T-cell (primary cell): ENCODE measurements at places on chromosomes 16 and 17.

DNA sequence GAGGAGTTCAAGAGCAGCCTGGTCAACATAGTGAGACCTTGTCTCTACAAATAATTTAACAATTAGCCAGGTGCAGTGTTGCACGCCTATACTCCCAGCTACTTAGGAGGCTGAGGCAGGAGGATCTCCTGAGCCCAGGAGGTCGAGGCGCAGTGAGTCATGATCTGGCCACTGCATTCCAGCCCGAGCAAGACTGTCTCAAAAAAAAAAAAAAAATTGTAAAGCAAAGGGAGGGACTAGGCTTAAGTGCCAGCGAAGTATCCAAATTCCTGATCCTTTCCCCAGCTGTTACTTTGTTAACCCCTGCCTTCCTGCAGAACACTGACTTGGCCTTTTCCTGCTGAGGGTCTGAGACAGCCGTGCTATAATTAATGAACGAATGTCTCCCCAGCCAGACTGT is 2.7 kb downstream of the GDPD3 start:
- H3K4me3 ChIP-seq, result no peak overlapping the region
- no peaks in the 10 kb centered on the region for H3K27me3 ChIP-seq
- no peak overlapping the region for H3K27ac ChIP-seq
- no peak for DNase-seq
- H3K36me3 ChIP-seq, result peaks cover 12% of the 10 kb centered on the region

GRCh38 chr16:57994778-57995177 is 5.7 kb downstream of the ZNF319 start:
- peak overlapping the region; percentile 46 for H3K27ac ChIP-seq
- peaks cover 43% of the 10 kb centered on the region for H3K36me3 ChIP-seq
- peaks cover 21% of the 10 kb centered on the region for H3K4me1 ChIP-seq

- no peaks in the 10 kb centered on the region for H3K36me3 ChIP-seq
- DNase-seq, result peak; percentile 63
- peaks cover 32% of the 10 kb centered on the region for H3K4me1 ChIP-seq
- peak overlapping the region; percentile 58 for H3K27ac ChIP-seq
- H3K4me3 ChIP-seq, result peak overlapping the region; percentile 52
These were observed 231.9 kb downstream of the SEC14L1 start for GRCh38 chr17:77372444-77373298.

DNA sequence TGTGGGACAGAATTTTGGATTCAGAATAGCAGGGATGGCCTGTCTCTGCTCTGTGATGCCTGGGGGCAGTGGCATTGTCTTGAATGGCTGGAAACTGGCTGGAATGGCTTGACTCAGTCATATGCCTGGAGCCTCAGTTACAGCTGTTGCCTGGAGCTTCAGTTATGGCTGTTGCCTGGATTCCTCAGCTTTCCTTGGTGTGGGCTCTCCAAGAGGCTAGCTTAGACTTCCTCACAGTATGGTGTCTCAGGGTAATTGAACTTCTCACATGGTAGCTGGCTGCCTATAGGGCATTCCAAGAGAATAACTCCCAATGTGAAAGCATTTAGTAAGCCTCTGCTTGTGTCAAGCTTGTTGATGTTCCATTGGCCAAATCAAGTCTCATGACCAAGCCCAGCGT is 21.1 kb downstream of the KRT23 start:
- H3K4me1 ChIP-seq, result no peaks in the 10 kb centered on the region
- H3K4me3 ChIP-seq, result no peak overlapping the region
- H3K36me3 ChIP-seq, result no peaks in the 10 kb centered on the region
- H3K27me3 ChIP-seq, result peaks cover 2% of the 10 kb centered on the region

- no peak overlapping the region for H3K27ac ChIP-seq
- no peak for DNase-seq
- H3K4me3 ChIP-seq, result no peak overlapping the region
- no peaks in the 10 kb centered on the region for H3K4me1 ChIP-seq
- H3K27me3 ChIP-seq, result no peaks in the 10 kb centered on the region
These were observed 52.3 kb upstream of the ADCY7 start for GRCh38 chr16:50213939-50214519.

- no peaks in the 10 kb centered on the region for H3K27me3 ChIP-seq
- no peak overlapping the region for H3K4me3 ChIP-seq
- H3K4me1 ChIP-seq, result no peaks in the 10 kb centered on the region
- DNase-seq, result no peak
- no peak overlapping the region for H3K27ac ChIP-seq
These were observed 217.9 kb downstream of the ENGASE start for GRCh38 chr17:79292501-79292900.

DNA sequence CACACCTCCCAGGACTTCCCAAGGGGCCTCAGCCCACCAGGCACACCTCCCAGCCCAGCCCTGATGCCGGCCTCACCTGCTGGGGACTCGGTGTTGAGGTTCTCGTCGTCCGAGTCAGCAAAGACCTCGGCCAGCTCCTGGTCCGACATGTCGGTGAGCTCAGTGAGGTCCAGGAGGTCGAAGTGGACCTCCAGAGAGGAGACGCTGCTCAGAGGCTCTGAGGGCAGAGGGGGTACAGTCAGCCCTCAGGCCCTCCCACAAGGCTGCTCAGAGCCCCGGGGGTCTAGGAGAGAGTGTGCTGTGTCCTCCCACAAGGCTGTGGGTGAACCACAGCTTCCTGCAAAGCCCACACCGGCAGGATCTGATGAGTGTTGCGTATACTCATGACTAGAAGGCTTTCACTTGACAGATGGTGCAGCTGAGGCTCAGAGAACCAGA is 10.5 kb downstream of the DBNDD1 start:
- H3K4me3 ChIP-seq, result peak overlapping the region; percentile 52
- H3K36me3 ChIP-seq, result no peaks in the 10 kb centered on the region
- peaks cover 28% of the 10 kb centered on the region for H3K27me3 ChIP-seq

GRCh38 chr16:87826798-87827587 is 42.3 kb downstream of the SLC7A5 start:
- no peak for DNase-seq
- H3K4me3 ChIP-seq, result no peak overlapping the region
- H3K27ac ChIP-seq, result no peak overlapping the region
- H3K36me3 ChIP-seq, result peaks cover 5% of the 10 kb centered on the region
- no peaks in the 10 kb centered on the region for H3K27me3 ChIP-seq

DNA sequence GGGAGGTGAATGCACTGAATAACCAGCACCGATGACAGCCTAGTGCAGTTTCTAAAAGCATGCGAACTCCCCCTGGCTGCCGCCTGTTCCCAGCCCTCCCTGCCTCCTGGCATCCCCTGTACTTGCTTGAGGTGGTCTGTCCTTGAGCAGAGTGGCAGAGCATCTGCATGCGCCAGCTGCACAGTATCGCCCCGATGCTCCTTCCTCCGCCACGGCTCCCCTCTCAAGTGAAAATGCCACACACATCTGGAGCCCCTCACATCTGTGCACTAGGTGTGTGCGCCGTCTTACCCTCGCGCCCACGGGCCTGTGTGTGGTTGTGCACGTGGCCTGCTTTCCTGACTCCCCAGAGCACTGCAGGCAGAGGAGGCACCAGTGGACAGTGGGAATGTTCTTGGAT is 111.9 kb downstream of the CCDC182 start:
- no peaks in the 10 kb centered on the region for H3K27me3 ChIP-seq
- H3K27ac ChIP-seq, result no peak overlapping the region
- DNase-seq, result no peak
- H3K4me1 ChIP-seq, result no peaks in the 10 kb centered on the region

DNA sequence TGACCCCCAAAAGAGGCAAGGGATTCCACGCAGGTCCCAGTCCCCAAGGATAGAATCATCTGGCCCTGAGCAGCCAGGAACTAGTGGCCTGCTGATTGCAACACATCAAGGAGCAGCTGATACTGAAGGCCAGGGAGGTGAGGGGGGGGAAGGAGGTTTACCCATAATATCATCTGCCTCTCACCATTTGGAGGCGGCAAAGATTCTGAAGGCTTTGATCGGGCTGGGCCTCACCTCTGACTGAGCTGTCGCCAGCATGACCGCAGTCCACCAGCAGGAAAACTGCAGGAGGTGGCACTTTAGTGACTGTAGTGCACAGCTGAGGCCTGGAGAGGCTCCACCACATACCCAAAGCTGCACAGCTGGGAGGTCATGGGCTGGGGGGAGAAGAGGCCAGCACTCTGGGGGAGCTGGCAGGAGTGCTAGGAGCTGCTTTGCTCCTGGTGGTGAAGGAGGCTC is 20.5 kb upstream of the ITGA3 start:
- no peak for DNase-seq
- H3K4me3 ChIP-seq, result no peak overlapping the region
- H3K36me3 ChIP-seq, result no peaks in the 10 kb centered on the region
- H3K27ac ChIP-seq, result no peak overlapping the region

- no peaks in the 10 kb centered on the region for H3K36me3 ChIP-seq
- H3K27me3 ChIP-seq, result peaks cover 33% of the 10 kb centered on the region
- H3K27ac ChIP-seq, result no peak overlapping the region
- no peak for DNase-seq
- no peaks in the 10 kb centered on the region for H3K4me1 ChIP-seq
These were observed 30.3 kb upstream of the CDC42EP4 start for GRCh38 chr17:73342050-73342522.

GRCh38 chr16:53084746-53085334 is 30.0 kb downstream of the CHD9 start:
- no peak for DNase-seq
- no peak overlapping the region for H3K27ac ChIP-seq
- H3K4me3 ChIP-seq, result no peak overlapping the region
- no peaks in the 10 kb centered on the region for H3K27me3 ChIP-seq
- no peaks in the 10 kb centered on the region for H3K4me1 ChIP-seq
- H3K36me3 ChIP-seq, result no peaks in the 10 kb centered on the region

- H3K4me3 ChIP-seq, result no peak overlapping the region
- H3K36me3 ChIP-seq, result peaks cover 82% of the 10 kb centered on the region
- H3K4me1 ChIP-seq, result peaks cover 14% of the 10 kb centered on the region
These were observed 66.1 kb downstream of the PLD6 start for GRCh38 chr17:17139972-17140589.

DNA sequence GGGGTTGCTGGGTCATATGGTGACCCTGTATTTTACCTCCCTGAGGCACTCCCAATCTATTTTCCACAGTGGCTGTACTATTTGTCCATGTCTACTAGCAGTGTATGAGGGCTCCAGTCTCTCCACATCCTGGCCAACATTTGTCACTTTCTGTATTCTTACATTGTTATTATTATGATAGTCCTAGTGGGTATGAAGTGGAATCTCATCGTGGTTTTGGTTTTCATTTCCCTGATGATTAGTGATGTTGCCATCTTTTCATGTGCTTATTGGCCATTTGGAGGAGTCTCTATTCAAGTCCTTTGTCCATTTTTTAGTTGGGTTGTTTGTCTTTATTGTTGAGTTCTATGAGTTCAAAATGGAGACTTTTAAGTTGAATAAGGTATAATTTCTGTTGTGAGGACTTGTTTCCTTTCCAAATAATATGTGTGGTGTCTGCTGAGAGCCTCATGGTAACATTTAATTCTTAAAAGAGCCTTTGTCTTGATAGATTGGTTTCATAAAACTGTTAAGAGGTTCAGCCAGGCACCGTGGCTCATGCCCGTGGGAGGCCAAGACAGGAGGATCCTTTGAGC is 108.2 kb downstream of the RPTOR start:
- H3K36me3 ChIP-seq, result no peaks in the 10 kb centered on the region
- peaks cover 25% of the 10 kb centered on the region for H3K4me1 ChIP-seq
- no peak overlapping the region for H3K4me3 ChIP-seq
- no peak overlapping the region for H3K27ac ChIP-seq
- no peak for DNase-seq

DNA sequence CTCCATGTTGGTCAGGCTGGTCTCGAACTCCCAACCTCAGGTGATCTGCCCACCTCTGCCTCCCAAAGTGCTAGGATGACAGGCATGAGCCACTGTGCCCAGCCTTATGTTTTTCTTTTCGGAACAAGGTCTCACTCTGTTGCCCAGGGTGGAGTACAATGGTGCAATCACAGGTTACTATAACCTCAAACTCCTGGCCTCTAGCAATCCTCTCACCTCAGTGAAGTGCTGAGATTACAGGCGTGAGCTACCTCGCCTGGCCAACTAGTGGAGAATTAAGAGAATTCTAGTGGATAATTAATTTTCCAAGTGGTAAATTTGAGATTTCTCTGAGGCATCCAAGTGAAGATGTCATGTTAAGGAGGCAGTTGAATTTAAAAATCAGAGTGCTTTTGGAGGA is 2.9 kb upstream of the FBXO47 start:
- no peaks in the 10 kb centered on the region for H3K27me3 ChIP-seq
- DNase-seq, result no peak
- no peak overlapping the region for H3K4me3 ChIP-seq
- no peak overlapping the region for H3K27ac ChIP-seq
